Dermis blood vessel endothelial cell (primary cell): ENCODE measurements at places on chromosomes 3 and 15.

- peak; percentile 59 for DNase-seq
Measured at GRCh38 chr3:38739396-38739689, 76.7 kb downstream of the SCN10A start.

DNA sequence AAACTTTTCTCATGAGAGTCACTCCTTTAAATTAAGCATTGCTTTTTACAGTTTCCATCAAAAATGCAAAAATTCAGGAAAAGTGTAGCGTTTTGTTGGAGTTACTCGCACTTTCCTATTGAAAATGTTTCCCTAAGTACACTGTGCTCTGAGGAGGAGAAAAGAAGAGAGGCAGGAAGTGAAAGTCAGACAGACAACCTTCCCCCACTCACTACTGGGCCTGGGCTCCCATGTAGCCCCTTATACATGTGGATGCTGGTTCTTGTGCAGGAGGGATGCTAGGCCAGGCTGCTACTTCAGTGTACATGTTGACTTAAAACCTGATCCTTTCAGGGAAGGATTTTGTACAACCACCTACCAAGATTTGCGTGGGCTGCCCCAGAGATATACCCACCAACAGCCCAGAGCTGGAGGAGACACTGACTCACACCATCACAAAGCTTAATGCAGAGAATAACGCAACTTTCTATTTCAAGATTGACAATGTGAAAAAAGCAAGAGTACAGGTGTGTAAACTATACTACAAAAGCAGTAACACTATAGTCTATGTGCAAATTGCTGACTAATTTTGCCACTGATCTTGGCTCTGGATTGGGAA, 15.1 kb downstream of the KNG1 start:
- no peak for DNase-seq

DNA sequence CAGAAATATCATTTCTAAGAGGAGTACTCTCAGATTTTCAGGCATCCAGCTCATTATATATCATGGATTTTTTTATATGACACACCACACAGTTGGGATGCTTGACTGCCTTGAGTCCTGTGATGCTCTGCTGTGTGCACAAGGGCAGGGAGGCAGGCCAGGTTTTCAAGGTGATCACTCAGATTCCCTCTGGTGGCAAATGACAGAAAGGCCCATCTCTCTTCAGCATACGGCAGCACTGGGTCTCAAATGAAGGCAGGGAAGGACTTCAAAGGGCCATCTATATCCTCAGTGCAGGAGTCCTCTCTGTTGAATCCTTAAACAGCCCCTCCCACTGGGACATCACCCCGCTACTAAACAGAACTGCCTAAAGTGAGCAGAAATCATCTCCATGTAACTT, 54.8 kb upstream of the MYO5C start:
- no peak for DNase-seq

- DNase-seq: no peak
Measured at GRCh38 chr15:94040541-94041248, 190.7 kb upstream of the MCTP2 start.

DNA sequence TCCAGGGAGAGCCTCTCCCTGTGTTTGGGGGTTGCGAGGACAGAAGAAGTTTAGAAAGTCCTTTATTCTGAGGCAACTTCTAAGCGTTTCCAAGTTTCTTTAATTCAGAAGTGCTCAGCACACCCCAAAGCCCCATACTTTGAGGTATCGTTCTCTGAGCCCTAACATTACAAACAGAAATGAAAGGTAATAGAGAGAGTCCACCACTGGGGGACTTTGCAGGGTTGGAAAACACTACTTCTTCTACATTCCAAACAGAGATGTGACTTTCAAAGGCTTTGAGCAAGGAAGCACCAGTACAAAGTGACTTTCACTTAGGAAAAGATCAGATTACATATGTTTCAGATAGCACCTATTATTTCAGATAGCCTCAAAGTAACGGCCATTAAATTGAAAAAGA, 6.2 kb upstream of the ZNF280D start:
- DNase-seq: no peak

DNA sequence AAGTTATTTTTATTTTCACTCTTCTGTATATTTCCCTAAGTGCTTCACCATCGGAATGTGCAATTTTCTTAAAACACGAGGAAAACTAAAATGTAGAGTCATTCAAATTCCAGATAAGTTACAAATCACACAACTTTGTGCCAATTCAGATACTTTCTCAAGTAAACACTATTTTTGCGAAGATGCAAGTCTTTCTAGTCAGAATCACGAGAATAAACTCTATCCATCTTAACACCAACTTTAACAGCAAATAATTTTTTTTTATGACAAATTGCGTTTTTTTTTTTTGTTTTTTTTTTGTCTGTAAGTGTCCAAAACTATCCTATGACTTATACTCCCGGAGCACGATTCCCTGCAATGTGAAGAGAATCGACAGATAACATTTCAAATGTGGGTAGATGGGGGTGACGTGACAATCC, 1.3 kb downstream of the STAG1 start:
- DNase-seq: peak; percentile 27

GRCh38 chr3:153835540-153835939, 285.6 kb upstream of the ARHGEF26 start:
- DNase-seq: no peak

DNA sequence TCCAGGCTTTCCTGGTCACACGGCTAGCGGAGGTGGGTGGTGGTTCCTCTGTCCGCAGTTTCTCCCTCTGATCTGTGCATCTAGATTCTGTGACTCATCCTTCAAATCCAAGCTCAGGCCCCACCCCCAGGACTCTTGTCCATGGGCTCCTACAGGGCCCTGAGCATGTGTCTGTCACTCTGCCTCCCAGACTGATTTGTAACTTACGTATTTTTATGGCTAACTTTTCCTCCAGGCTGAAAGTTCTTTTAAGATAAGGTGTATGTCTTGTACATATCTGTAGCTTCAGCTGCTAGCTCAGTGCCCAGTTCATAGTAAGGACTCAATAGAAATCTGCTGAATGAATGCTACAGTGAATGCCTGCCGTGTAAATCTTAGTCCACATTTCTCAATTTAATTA, 8.0 kb downstream of the ESYT3 start:
- no peak for DNase-seq

DNA sequence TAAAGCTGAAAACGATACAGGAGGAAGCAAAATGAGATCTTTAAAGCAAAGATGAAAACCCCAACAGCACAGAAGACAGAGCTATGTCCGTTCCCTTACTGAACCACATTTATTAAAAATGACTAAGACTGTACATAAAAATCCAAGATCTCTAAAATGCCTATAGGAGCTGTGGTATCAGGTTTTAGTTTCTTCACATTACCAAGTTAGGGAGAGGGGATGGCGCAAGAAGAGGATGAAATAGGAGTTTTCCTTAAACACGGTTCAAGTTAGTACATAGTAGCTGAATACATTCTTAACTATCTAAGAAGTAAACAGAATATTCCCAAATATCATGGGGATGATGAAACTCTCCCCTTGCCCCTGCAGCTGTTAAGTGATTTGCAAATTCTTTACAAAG, 6.3 kb downstream of the EOMES start:
- DNase-seq: no peak

DNA sequence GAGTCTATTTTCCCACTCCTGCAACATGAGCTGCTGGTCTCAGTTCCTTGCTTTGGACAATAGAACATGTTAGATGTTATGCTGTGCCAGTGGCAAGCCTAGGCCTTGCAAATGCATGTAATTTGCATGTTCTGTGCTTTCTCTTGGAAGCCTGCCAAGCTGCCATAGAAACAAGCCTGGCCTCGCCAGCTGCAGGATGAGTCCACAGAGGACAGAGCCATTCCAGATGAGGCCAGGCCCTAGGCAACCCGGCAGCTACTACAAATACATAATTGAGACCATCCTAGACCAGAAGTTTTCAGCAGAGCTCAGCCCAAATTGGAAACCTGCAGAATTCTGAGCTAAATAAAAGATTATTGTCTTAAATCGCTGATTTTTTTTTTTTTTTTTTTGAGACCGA, 39.6 kb downstream of the TRIM69 start:
- DNase-seq: peak; percentile 33

- no peak for DNase-seq
Measured at GRCh38 chr15:77623755-77624524, 8.8 kb downstream of the LINGO1 start.

- DNase-seq: no peak
Measured at GRCh38 chr3:152226176-152226575, 42.6 kb upstream of the MBNL1 start.

DNA sequence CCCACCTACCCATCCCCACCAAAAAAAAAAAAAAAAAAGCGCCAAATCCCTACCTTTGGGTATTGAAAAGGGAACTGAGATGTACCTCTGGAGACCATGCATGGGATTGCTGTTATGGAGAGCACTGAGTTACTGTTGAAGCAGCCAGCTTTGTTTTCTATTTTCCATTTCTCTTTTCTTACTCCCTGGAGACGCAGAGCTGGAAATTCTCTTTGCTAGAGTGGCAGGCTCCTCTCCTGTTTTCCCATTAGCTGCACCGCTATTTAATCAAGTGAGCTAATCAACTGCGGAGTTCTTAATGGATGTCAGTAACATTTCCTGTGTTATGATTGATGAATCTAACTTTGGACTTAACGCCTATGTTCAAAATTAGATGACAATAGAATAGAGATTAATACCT, 136.1 kb upstream of the LMCD1 start:
- no peak for DNase-seq

DNA sequence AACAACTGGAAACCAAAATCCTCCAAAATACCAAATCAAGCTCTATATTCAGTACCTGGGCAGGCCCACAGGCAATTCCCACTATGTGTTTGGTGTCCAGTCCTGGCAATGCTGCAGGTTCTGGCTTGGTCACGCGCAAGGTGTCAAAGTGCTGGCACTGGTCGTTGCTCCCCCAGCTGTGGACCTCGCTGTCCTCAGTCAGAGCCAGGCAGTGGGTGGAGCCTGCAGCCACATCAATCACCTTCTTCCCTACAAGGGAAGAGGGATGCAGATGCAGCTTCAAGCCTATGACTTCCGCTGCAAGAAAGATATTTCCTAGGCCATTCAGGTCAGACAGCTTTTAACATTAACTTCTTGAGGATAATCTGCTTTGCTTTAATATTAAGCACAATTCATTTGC, 61.3 kb downstream of the HERC2 start:
- peak; percentile 18 for DNase-seq

DNA sequence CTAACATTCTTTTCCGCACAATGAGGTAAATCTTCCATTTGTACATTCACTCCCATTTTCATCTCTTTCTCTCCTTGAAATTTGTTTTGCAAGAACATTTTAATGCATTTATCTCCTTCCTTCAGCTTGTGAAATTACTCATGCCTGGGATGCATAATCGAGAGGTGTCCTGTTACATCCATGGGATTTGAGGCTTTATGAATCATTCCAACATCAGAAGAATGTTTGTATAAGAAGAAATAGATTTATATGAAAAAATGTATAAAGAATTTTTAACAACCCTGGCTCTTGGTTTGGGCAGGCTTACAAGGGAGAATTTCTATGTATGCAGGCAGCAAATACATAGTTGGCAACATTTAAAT, 93.2 kb upstream of the MBNL1 start:
- DNase-seq: peak; percentile 17

DNA sequence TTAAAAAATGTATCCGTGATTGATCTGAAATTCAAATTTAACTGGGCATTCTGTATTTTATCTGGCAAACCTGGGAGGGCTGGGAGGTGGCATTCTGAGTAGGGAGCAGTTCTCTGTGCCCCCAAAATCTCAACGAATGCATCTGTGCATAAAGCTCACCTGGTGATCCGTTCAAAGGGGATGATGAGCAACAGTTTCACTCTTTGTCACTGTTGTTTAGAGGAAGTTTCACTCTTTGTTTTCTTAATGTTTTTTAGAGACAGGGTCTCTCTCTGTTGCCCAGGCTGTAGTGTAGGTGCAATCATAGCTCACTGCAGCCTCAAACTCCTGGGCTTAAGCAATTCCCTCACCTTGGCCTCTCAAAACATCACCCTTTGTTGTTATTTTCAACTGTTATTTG, 186.7 kb downstream of the SSR3 start:
- DNase-seq: no peak
